ENCODE measurements at places on chromosomes 1 and 21. TPM values are rescaled to one million over a fixed set of nuclear protein-coding genes. Genes with fewer than 3 reads are reported as not detected.
A peak's percentile ranks its signal among the peaks of the same experiment; 100 is the strongest.

- H3K36me3 ChIP-seq = no peaks in the 10 kb centered on the region
- H3K4me1 ChIP-seq = no peaks in the 10 kb centered on the region
- no peak overlapping the region for H3K4me3 ChIP-seq
- H3K27ac ChIP-seq = no peak overlapping the region
Measured at GRCh38 chr1:232166942-232167341, 463.0 kb downstream of the SIPA1L2 start.

CCDC17 gene
- 0.12 TPM for total RNA-seq

GRCh38 chr1:77218477-77219165, 609 bp downstream of the PIGK start:
- H3K36me3 ChIP-seq = no peaks in the 10 kb centered on the region
- DNase-seq = no peak
- peaks cover 16% of the 10 kb centered on the region for H3K4me1 ChIP-seq
- H3K27me3 ChIP-seq = no peaks in the 10 kb centered on the region
- H3K27ac ChIP-seq = peak overlapping the region; percentile 92

DNA sequence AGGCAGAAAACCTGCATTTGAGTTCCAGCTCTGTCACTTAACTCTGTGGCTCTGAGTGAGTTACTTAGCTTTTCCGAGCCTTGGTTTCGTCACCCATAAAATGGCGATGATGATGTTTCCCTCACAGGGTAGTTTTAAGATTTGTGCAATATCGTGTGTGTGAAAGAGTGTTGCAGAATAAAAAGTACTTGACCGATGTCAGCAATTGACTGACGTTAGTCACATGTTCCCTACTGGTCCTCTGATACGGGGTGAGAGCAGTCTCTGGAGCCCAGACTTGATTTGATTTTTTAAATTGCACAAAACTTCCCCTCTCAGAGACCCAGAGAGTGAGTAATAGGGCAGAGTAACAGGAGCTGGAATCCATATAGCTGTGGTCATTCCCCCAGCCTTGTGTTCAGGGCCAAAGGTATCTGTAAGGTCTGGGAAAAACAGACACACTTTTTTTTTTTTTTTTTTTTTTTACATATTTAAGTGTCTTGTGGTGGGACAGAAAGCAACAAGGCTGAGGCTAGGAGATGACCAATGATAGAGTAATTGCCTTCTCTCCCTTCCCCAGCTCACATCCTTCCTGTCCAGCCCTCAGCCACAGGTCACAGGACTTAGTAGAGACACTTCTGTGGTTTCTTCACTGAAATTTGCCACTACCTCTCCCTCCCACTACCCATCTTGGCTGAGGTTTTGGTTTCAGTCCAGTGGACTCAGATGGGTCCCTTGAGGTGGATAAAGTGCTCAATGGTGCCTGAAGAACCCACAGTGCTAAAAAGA, 2.0 kb downstream of the FCER1G start:
- H3K4me1 ChIP-seq = no peaks in the 10 kb centered on the region
- DNase-seq = peak; percentile 37
- H3K4me3 ChIP-seq = no peak overlapping the region

- peak overlapping the region; percentile 55 for H3K4me3 ChIP-seq
- H3K27me3 ChIP-seq = no peaks in the 10 kb centered on the region
- H3K27ac ChIP-seq = peak overlapping the region; percentile 84
- peaks cover 17% of the 10 kb centered on the region for H3K4me1 ChIP-seq
- DNase-seq = peak; percentile 91
Measured at GRCh38 chr21:16535102-16535422, 805.3 kb downstream of the USP25 start.

GRCh38 chr1:38451541-38451993, 405.0 kb upstream of the POU3F1 start:
- H3K27me3 ChIP-seq = no peaks in the 10 kb centered on the region
- no peaks in the 10 kb centered on the region for H3K4me1 ChIP-seq
- no peaks in the 10 kb centered on the region for H3K36me3 ChIP-seq
- no peak overlapping the region for H3K4me3 ChIP-seq
- no peak for DNase-seq

DNA sequence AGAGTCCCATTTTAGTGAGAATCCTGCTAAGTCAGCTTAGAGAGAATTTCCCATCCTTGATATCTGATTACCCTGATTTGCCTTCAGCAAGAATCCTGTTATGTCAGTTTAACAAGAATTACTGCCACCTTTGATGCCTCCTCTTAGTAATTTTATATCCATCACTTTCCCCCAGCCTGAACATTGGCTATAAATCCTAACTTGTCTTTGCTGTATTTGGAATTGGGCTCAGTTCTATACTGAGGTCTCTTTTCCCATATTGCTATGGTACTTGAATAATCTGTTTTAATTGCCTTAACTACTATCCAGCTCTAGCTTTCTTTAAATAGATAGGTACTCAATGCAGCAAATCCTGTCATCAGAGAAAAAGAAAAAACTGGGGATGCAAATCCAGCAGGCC, 842.0 kb upstream of the ADAMTS5 start:
- H3K27me3 ChIP-seq = no peaks in the 10 kb centered on the region
- H3K4me3 ChIP-seq = no peak overlapping the region
- no peak overlapping the region for H3K27ac ChIP-seq
- no peaks in the 10 kb centered on the region for H3K36me3 ChIP-seq

DNA sequence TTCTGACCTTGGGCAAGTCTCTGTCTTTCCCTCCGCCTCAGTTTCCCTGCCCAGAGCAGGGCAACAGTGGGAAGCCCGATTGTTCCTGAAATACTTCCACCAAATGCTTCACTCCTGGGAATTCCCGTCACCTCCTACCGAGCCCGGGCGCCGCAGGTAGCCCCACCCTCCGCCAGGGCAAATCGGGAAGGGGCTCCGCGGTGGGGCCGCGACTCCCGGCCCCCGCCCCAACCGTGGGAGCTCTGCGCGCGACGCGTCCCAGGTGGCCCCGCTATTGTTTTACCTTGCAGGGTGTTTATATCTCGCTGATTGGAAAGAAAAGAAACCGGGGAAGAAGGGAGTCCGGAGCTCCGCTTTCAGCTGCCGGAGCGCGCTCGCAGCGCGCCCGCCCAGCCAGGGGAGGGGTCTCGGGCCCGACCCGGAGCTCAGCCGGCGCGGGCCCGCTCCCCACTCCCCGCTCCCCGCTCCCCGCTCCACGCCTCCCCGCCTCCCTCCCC, 407 bp downstream of the IGSF3 start:
- H3K4me3 ChIP-seq = peak overlapping the region; percentile 66
- H3K4me1 ChIP-seq = peaks cover 7% of the 10 kb centered on the region
- no peak overlapping the region for H3K27ac ChIP-seq

DNA sequence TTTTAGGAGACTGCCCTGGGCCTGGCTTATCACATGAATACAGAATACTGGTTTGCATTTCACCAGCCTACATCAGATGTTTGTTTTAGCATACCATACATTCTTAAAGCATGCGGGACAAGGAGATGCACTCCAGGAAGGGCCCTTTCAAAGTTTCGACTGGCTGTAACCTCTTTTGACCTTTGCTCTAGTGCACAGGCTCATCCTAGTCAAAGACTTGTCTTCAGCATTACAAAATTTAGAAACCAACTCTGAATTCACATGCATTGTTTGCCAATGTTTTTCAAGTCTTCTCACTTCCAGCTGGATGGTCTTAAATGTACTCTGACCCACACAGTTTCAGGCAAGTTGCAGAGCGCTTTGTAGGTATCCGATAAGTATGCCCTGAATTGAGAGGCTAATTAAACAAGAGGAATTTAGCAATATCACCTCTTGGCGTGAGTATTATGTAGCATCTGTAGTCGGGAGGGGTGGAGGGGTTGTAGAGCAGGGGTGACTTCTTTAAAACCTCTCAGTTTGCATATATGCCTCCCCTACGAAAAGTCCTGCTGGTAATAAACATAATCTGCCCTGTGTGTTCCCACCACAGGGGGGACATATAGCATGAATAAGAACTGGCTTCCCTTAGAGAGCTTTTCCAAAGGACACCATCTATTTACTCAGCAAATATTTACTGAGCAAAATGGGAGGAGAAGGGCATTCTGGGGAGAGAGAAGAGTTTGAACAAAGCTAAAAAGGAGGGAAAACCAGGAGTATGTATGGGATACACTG, 24.4 kb upstream of the AHCYL1 start:
- no peaks in the 10 kb centered on the region for H3K4me1 ChIP-seq
- H3K4me3 ChIP-seq = no peak overlapping the region
- no peak for DNase-seq
- H3K27me3 ChIP-seq = no peaks in the 10 kb centered on the region
- no peaks in the 10 kb centered on the region for H3K36me3 ChIP-seq

GRCh38 chr1:157833145-157833544, 8.5 kb downstream of the CD5L start:
- H3K36me3 ChIP-seq = no peaks in the 10 kb centered on the region
- no peaks in the 10 kb centered on the region for H3K27me3 ChIP-seq
- no peak for DNase-seq
- no peak overlapping the region for H3K27ac ChIP-seq
- H3K4me3 ChIP-seq = no peak overlapping the region
- no peaks in the 10 kb centered on the region for H3K4me1 ChIP-seq

- H3K27ac ChIP-seq = no peak overlapping the region
- no peaks in the 10 kb centered on the region for H3K36me3 ChIP-seq
- DNase-seq = no peak
- no peaks in the 10 kb centered on the region for H3K27me3 ChIP-seq
- H3K4me1 ChIP-seq = peaks cover 13% of the 10 kb centered on the region
Measured at GRCh38 chr1:181021159-181021558, 1.5 kb downstream of the STX6 start.

DNA sequence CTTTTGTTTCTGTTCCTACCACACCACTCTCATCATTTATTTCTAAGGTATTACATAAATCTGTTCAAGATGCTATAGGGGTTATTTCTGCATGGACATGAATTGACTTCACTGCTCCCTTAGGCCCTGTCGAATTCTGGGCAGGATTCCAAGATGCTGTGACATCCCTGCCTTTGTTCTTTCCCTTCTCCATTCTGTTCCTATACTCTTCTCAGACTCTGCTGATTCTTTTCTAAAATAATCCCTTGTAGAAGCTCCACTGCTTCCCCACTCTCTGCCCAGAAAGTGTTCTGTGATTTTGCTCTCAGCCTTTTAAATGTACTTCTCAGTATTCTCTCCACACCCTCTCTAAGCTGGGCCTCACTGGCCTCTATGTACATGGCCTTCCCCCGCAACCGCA, 99.2 kb downstream of the PHTF1 start:
- peaks cover 12% of the 10 kb centered on the region for H3K4me1 ChIP-seq
- no peak overlapping the region for H3K4me3 ChIP-seq
- no peak overlapping the region for H3K27ac ChIP-seq

GRCh38 chr1:8597455-8597854, 220.0 kb downstream of the RERE start:
- no peak overlapping the region for H3K4me3 ChIP-seq
- no peaks in the 10 kb centered on the region for H3K36me3 ChIP-seq
- peak overlapping the region; percentile 56 for H3K27ac ChIP-seq
- no peak for DNase-seq

GRCh38 chr1:197195100-197195499, 48.6 kb upstream of the ASPM start:
- H3K27ac ChIP-seq = no peak overlapping the region
- H3K36me3 ChIP-seq = no peaks in the 10 kb centered on the region
- H3K4me1 ChIP-seq = peaks cover 48% of the 10 kb centered on the region
- H3K4me3 ChIP-seq = no peak overlapping the region
- DNase-seq = no peak

MYBPHL gene
- not detected for total RNA-seq

GRCh38 chr1:23657659-23658275, 33.8 kb upstream of the RPL11 start:
- H3K4me3 ChIP-seq = no peak overlapping the region
- H3K27me3 ChIP-seq = no peaks in the 10 kb centered on the region
- peak; percentile 21 for DNase-seq
- no peaks in the 10 kb centered on the region for H3K4me1 ChIP-seq
- no peak overlapping the region for H3K27ac ChIP-seq

- H3K27me3 ChIP-seq = no peaks in the 10 kb centered on the region
- no peak for DNase-seq
- H3K4me3 ChIP-seq = no peak overlapping the region
- peaks cover 3% of the 10 kb centered on the region for H3K4me1 ChIP-seq
Measured at GRCh38 chr1:228899421-228899956, 164.2 kb downstream of the RHOU start.

INPP5B gene
- 8.3 TPM for total RNA-seq

C1QB gene
- 79.7 TPM for total RNA-seq

GRCh38 chr1:184583849-184584248, 170.8 kb downstream of the EDEM3 start:
- H3K36me3 ChIP-seq = no peaks in the 10 kb centered on the region
- no peaks in the 10 kb centered on the region for H3K27me3 ChIP-seq
- H3K27ac ChIP-seq = no peak overlapping the region
- H3K4me3 ChIP-seq = no peak overlapping the region

DNA sequence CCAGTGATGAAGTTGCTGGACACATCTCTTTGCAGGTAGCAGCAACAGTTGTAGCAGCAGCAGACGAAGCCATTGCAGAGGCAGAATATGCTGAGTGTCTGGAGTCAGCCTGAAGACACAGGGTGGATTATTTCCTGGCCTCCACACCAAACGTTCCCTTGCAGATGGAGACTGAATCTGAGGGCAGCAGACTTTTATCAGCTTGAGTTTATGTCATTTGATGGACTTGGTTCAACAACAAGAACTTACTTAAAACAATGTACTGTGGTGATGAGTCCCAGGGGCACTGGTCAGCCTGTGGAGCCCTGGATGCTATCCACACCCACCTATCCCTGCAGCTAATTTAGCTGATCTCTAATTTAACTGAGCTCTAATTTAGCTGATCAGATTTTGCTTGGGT, 17.1 kb upstream of the MPZL1 start:
- no peak overlapping the region for H3K4me3 ChIP-seq
- H3K36me3 ChIP-seq = peaks cover 7% of the 10 kb centered on the region
- H3K27ac ChIP-seq = no peak overlapping the region
- peaks cover 4% of the 10 kb centered on the region for H3K4me1 ChIP-seq

DNA sequence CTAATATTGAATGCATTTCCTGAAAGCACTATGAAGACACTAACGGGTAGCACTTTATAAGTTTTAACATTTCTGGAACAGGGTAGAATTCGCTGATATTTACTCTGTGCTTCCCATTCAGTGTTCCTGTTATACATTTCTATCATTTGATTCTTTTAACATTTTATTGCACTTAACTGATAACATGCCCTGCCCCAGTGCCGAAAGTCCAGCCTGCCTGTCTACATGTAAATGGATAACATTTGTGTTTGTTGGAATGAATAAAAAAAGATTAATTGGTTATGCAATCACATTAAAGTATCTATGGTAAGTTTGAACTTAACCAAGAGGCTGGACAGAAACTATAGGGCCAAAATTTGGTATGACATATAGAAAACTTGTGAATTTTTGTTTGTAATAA, 790.5 kb upstream of the TPTE start:
- H3K36me3 ChIP-seq = no peaks in the 10 kb centered on the region
- H3K4me3 ChIP-seq = no peak overlapping the region
- no peaks in the 10 kb centered on the region for H3K4me1 ChIP-seq
- no peak overlapping the region for H3K27ac ChIP-seq
- no peak for DNase-seq

SFN gene
- total RNA-seq = not detected

OLIG2 gene
- 0.10 TPM for total RNA-seq

AVPR1B gene
- not detected for total RNA-seq

- DNase-seq = no peak
- no peaks in the 10 kb centered on the region for H3K27me3 ChIP-seq
- H3K27ac ChIP-seq = no peak overlapping the region
- peaks cover 5% of the 10 kb centered on the region for H3K4me1 ChIP-seq
- H3K36me3 ChIP-seq = no peaks in the 10 kb centered on the region
Measured at GRCh38 chr1:75521658-75522057, 89.3 kb downstream of the SLC44A5 start.

- H3K36me3 ChIP-seq = no peaks in the 10 kb centered on the region
- H3K4me3 ChIP-seq = no peak overlapping the region
- no peaks in the 10 kb centered on the region for H3K27me3 ChIP-seq
- H3K27ac ChIP-seq = no peak overlapping the region
Measured at GRCh38 chr1:235940285-235940684, 73.6 kb upstream of the LYST start.

- no peak for DNase-seq
- no peaks in the 10 kb centered on the region for H3K27me3 ChIP-seq
- H3K4me3 ChIP-seq = no peak overlapping the region
- no peak overlapping the region for H3K27ac ChIP-seq
- no peaks in the 10 kb centered on the region for H3K4me1 ChIP-seq
Measured at GRCh38 chr1:191134796-191135195, 657.1 kb upstream of the BRINP3 start.
